ENCODE measurements at places on chromosomes 7 and 10. TPM values are rescaled to one million over a fixed set of nuclear protein-coding genes. Genes with fewer than 3 reads are reported as not detected.

ZNF92 gene
- polyA plus RNA-seq = 6.9 TPM

CTAGE15 gene
- not detected for polyA plus RNA-seq

GRCh38 chr7:155533120-155533826 lies 13.1 kb downstream of the CNPY1 start:
- no peak for DNase-seq

ABCB4 gene
- not detected for polyA plus RNA-seq
